ENCODE measurements at places on chromosomes 5 and 9.

- no peak for DNase-seq
Measured at GRCh38 chr5:175681968-175682340, 24.1 kb downstream of the HRH2 start.

GRCh38 chr9:32434892-32435291, 50.4 kb downstream of the ACO1 start:
- no peak for DNase-seq

- no peak for DNase-seq
Measured at GRCh38 chr9:121844098-121844497, 192.7 kb downstream of the DAB2IP start.

DNA sequence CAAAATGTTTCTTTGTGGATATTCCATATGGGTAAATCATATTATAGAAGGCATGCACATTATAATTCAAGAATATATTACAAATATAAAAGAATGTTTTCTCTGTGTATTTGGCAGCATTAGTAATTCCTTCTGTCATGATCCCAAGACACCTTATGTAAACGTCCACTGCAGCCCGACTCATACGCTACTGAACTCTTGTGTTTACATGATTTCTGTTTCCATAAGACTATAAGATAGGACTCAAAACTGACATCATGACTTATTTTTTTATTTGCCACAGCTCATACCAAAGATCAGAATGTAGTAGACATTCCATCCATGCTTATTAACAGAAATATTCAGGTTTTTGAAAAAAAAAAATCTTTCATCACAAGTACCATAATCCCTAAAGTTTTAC, 234.1 kb downstream of the AP3B1 start:
- DNase-seq = no peak

- no peak for DNase-seq
Measured at GRCh38 chr9:119004618-119004990, 364.6 kb downstream of the BRINP1 start.

GRCh38 chr9:70902692-70903131, 218.7 kb downstream of the TRPM3 start:
- DNase-seq = no peak

Data from activated CD4-positive, alpha-beta T cell treated with anti-CD3 and anti-CD28 coated beads, Interleukin-2, amount 50 U/mL, for 48 hours (primary cell).